ENCODE measurements at places on chromosomes 11 and 22. TPM values are rescaled to one million over a fixed set of nuclear protein-coding genes. Genes with fewer than 3 reads are reported as not detected.

- DNase-seq: no peak
These were observed 11.1 kb upstream of the PHLDA2 start for GRCh38 chr11:2940147-2940920.

DNA sequence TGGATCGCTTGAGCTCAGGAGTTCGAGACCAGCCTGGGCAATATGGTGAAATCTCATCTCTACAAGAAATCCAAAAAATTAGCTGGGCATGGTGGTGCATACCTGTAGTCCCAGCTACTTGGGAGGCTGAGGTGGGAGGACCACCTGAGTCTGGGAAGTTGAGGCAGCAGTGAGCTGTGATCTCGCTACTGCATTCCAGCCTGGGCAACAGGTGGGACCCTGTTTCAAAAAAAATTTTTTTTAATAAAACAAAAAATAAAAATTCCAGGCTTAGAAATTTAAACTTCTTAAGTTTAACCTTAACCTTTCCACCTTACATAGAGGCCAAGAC, 21.2 kb downstream of the CLMP start:
- DNase-seq: no peak

- DNase-seq: no peak
These were observed 4.1 kb downstream of the BRMS1 start for GRCh38 chr11:66340596-66341501.

CHADL gene
- 2.9 TPM for total RNA-seq

DNA sequence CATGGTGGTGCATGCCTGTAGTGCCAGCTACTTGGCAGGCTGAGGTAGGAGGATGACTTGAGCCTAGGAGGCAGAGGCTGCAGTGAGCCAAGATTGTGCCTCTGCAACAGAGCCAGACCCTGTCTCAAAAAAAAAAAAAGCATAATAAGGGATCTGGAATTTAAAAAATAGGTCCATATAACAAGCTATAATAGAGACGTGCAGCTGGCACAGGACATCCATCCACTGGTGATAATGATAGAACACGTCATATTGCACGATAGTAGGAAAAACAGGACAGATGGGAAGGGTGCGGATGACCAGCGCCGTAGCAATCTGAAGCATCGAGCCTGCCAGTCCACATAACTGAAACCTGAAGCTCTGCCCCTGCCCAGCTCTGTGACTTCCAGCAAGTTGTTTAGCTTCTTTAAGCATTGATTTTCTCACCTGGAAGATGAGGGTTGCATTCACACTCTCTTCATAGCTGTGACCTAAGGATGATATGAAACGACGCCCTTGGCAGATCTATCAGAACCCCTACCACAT, 60.3 kb upstream of the PRODH start:
- DNase-seq: no peak

DNA sequence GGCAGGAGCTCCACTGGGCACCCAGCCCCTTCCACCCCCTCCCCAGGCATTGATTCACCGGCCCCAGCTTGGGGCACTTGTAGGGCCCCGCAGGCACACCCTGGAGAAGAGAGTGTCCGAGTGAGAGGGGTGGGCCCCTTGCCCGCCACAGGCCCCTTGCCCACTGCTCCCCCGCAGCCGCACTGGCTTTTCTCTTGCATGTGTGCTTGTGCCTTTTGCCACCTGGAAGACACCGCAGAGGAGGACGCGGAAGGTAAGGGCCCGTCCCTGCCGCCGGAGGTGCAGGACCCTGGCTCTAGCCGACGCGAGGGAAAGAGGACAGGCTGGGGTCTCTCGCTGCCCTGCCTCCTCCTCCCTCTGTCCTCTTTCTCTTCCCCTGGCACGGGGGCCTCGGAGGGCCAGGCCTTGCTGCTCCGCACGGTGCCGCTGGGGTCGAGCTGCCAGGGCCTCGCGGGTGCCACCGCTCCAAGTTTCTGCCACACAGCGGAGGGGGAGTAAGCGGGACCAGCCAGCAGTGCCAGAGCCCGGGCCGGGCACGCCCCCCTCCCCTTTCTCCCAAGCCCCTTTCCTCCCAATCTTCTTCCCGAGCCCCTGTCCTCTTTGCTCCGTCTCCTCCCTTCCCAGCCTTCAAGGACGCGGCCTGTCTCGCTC, 9.5 kb downstream of the TNNT3 start:
- DNase-seq: peak; percentile 89

DNA sequence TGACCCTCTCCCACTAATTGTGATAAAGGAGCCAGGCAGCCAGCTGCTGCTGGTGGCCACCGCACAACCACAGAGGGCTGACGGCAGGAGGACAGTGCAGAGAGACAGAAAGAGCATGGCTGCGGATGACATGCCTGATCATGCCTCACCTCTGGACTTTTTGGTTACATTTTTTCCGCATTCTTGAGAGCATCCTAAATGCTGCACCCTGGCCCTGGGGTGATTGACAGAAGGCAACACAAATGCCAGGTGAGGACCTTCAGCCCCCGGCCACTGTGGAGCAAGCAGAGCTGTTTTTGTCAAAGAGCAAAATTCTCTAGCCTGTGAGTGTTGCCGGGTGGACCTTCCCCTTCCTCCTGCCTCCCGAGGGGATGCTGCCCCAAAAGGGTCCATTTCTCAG, 78.5 kb downstream of the RPS6KA4 start:
- no peak for DNase-seq

DNA sequence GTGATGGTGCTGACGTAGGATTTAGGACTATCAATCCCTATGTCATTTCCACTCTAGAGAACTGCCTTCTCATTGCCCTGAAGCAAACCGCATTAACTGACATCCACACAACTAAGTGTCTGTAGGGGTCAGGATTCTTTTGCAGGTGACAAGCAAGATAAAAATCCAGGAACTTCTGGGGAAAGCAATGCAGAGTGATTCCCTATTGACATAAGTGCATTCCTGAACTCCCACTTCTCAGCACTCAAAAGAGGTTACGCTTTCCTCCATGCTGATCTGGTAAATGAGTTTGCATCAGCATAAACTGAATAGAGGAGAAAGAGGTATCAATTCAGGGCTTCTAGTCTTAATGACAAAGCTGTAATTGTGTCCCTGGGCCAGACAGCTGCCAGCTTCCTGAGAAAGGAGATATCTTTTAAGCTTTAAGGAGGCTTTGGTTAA, 224.6 kb upstream of the ISX start:
- no peak for DNase-seq

GAL3ST3 gene
- total RNA-seq: not detected

DNA sequence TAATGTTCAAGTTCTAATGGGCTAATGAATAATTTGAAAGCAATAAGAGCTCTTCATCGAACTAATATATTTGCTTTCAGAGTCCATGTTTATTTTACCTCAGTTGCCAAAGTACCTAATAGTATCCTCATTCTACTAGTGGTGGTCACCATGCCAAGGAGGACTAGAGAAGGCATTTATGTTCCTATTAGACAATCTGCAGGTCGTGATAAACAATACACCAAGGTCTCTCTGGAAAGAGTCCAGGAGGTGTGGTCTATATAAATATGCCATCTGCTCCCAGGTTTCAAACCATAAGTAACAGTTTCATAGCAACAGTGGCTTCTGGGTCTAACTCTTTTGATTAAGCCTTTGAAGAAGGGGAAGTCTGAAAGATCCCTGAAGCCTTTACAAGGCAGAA, 42.9 kb downstream of the ARFGAP3 start:
- DNase-seq: no peak

NAALAD2 gene
- total RNA-seq: 2.7 TPM
